ENCODE measurements at places on chromosomes 6 and 20.

DNA sequence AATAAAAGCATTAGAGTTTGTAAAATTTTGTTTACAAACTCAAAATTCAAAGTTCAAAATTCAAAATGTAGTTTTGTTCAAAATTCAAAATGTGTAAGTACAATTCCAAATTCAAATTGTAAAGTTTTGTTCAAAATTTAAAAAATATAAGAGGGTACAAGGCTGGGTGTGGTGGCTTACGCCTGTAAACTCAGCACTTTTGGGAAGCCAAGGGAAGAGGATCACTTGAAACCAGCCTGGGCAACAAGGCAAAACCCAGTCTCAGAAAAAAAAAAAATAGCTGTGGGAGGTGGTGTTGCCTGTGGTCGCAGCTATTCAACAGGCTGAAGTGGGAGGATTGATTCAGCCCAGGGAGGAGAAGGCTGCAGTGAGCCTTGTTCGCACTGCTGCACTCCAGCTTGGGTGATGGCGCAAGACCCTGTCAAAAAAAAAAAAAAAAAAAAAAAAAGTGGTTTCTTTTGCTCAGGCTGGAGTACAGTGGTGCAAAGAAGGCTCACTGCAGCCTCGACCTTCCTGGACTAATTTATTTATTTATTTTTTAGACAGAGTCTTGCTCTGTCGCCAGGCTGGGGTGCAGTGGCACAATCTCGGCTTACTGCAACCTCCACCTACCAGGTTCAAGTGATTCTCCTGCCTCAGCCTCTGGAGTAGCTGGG is 5.4 kb upstream of the ZBTB12 start:
- no peak for DNase-seq

DNA sequence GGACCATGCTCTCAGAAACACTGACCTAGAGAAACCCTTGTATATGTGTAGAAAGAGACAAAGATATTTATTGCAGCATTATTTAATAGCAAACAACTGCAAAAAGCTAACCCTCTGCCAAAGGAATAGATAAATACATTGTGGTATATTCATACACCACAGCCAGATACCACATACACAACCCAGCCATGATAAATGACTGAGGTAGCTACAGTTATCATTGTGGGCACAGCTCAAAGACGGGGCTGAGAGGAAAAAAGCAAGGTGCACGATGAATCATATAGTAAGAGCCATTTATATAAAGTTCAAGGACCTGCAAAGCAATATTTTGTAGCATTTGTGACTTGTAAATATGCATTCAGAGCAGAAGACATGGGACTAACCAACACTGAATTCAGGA is 30.8 kb downstream of the RSPO4 start:
- DNase-seq = no peak

DNA sequence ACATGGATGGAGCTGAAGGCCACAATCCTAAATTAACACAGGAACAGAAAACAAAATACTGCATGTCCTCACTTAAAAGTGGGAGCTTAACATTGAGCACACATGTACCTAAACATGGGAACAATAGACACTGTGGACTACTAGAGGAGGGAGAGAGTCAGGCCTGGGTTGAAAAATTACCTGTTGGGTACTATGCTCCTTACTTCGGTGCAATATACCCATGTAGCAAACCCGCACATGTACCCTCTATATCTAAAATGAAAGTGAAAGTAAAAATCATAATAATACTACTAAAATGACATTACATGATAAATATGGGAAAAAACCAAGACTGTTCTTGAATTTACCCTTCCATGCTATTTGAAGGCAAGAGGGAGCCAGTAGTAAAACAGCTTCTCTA is 1273.8 kb upstream of the ADGRB3 start:
- no peak for DNase-seq

- DNase-seq = no peak
Measured at GRCh38 chr20:38838326-38838725, 32.8 kb downstream of the PPP1R16B start.

GRCh38 chr20:63083831-63084562 is 77.2 kb upstream of the BHLHE23 start:
- DNase-seq = peak; percentile 35

- DNase-seq = no peak
Measured at GRCh38 chr6:157225575-157225995, 97.7 kb downstream of the TMEM242 start.

DNA sequence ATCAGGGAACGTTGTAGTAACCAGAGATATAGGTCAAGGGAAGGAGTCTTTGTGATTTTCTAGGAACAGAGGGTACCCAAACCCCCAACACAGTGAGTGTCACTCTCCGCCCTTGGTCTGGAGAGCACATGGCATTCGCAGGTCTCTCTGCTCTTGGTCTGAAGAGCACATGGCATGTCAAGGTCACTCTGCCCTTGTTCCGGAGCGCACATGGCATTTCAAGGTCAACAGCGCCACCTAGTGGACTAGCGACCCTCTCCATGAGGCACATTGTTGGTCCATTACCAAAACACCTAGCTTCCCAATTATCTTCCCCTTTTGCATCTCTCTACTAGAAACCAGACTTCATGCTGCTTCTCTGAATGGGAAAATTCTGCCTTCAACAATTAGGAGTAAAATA is 260.0 kb downstream of the C6orf118 start:
- peak; percentile 18 for DNase-seq

GRCh38 chr6:27019651-27020552 is 227.6 kb upstream of the PRSS16 start:
- DNase-seq = peak; percentile 76

DNA sequence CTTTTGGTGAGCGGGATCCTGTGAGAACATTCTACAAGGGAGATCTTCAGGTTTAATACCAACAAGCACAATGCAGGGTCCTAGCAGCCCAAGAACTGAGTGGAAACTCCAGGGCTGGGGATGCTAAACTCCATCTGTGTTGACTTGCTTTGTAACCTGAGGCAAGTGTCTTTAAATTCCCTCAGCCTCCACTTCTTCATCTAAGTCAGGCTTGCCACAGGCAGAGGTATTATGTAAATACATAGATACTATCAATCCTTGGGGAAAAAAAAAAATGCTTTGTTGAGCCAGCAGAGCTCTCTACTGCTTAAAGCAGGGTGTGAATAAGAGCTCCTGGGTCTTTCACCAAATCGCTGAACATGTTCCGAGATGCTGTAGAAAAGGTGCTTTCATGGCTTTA is 114.2 kb upstream of the PHACTR1 start:
- DNase-seq = no peak

DNA sequence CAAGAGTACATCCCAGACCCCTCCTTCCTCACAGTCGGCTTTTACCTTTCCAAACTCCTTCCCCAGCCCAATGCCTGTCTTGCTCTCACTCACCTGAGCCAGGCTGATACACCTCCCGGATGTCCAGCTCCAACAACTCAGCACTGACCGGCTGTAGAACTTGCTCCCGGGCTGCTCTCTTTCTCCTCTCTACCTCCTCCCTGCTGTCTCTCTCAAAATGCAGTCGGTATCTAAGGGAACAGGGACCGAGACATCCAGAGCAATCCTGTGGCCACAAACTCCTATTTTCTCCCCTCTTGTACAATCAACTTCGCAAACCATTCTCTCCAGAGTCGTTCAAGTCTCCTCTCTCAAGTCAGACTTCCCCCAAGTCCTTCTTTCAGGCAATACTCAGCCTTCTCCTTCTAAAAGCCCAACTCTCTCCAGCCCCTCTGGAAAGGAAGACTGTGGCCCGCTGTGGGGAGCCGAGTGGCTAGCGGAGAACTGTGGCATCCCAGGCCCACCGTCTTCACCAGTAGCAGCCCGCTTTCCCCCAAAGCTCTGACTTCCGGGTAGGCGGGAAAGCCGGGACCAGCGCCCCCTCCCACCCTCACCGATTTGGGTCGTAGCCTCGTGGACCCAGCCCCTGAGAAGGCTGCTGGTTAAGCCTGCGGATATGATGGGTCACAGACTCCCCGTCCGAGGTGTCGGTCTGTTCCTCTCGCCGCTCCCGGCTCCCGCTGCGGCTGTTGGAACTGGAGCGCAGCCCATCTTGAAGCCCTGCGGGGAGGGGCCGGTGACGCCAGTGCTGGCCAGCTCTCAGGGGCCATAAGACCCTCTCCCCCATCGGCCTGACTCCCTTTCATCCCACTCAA is 1.1 kb downstream of the GNL1 start:
- DNase-seq = no peak

GRCh38 chr6:34973547-34974248 is 84.6 kb downstream of the ANKS1A start:
- peak; percentile 12 for DNase-seq

DNA sequence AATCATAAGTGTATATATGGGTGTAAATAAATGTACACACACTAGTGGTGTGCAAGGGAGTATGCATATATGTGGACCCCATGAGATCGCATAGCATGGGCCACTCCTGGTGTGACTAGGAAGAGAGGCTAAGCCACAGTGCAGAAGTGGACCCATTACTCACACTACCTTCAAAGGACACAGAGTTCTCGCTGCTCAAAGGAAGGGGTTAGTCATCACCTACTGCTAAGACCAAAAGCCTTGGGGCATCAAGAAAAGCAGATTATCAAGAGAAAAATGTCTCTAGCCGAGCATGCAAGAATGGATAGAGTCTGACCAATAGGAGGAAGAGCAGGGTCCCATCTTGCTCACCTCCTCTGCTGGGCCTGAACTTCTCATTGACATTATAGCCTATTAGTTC is 195.5 kb downstream of the MAFB start:
- DNase-seq = no peak

DNA sequence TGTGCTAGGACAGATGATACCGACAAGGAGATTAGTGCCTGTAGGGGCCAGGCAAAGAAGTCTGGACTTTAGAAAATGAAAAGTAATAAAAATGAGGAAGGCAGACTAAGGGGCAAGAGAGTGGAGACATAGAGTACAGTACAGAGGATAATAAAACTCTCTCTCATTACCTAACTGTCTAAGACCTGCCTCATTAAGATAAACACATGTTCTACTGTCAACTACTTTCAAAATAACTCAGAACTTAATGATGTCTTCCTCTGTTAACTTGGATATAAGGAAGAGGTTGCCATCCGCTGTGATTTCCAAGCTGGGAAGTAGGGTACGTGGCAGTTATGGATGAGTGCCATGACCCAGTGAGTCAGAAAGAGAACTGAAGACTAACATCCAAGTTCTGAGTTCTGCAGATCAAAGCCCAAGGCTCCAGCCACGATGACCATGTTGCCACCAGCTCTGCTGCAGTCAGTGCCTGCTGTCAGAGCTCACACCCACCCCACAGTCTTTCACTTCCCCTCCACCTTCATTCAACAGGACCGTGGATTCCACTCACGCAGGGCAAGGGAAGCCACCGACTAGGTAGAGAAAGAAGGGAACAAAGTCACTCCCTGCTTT is 81.8 kb downstream of the KIF16B start:
- no peak for DNase-seq

GRCh38 chr20:1901704-1902103 is 6.5 kb downstream of the SIRPA start:
- no peak for DNase-seq

- no peak for DNase-seq
Measured at GRCh38 chr6:100457311-100457990, 7.3 kb downstream of the SIM1 start.

DNA sequence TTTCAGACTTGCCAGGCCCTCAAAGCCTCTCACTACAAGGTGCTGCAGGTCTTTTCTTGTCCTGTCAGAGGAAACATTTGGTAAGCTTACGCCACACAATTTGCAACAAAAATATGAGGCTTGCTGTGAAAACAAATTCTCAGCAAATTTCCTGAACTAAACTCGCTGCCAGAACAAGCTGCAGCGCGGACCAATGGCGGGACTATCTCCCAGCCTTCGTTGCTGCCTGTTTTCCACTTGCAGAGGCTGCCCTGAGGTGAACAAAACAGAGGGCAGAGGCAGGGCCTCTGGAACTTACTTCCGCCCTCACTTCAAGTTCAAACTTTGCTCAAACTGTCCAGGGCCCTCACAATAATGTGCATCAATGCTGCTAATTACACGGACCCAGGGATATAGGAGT is 12.4 kb downstream of the UQCC2 start:
- no peak for DNase-seq

DNA sequence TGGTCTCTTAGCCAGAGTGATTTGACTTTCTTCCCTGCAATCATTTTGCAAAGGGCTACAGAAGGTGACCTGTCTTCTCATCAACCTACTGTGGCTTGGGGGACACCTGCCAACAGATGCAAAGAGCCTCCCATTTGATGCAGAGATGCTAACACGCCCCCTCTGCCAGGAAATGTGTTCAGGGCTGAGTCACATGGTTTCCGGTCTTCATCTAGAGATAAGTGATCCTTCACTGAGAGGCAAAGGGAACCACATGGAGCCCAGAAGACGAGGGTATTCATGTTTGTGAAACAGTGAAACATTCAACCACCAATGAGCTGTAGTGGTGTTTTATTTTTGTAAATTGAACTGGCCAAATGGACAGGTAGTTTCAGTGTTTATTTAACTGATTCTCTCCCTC is 109.0 kb upstream of the RIN2 start:
- no peak for DNase-seq

- DNase-seq = no peak
Measured at GRCh38 chr20:286508-286907, 4.0 kb downstream of the C20orf96 start.

- no peak for DNase-seq
Measured at GRCh38 chr6:106122938-106123656, 37.0 kb downstream of the PRDM1 start.

DNA sequence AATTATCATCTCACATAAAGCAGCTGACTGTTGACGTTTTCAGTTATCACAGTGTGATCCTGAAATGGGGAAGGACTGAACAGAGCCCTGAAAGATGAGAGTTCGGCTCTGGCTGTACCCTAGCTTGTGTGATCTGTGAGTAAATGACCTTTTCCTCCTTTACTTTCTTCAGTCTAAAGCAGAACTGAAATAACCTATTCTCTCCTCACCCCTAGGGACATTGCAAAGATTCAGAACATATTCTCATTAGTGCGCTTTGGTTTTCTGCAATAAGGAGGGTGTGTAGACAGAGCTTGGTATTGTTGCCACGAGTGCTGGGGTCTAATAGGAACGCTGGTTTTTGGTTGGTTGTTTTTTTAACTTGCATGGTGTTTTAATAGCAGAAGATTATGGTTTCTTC is 16.7 kb downstream of the FARS2 start:
- DNase-seq = no peak

GRCh38 chr20:5885866-5886265 is 64.5 kb downstream of the TRMT6 start:
- no peak for DNase-seq

GRCh38 chr20:63765082-63765873 is 25.7 kb downstream of the SLC2A4RG start:
- DNase-seq = no peak

- DNase-seq = no peak
Measured at GRCh38 chr6:160092602-160093001, 29.0 kb upstream of the SLC22A1 start.

Measured in T47D (cell line).